Left renal pelvis (tissue), 4 donors: ENCODE measurements at places on chromosomes 1 and 21.

- no peak for DNase-seq
Measured at GRCh38 chr1:86758570-86758969, 54.2 kb downstream of the SH3GLB1 start.

DNA sequence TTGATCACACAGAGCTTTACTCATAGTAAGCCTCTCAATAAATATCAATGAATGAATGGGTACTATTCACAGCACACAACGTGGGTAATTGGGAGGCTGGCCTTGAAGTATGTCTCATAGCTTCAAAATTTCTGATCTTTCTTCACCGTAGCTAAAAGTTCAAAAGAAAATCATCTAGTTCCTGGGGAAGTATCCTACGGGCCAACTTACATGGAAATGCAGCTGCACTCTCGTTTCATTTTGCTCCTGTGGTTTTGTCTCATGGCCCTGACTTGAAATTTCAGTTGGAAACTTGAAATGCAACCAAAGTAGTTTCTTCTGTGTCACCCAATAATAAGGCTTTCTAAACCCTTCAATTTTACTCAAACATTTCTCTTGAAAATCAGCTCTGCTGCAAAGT lies 76.1 kb upstream of the CNIH3 start:
- DNase-seq, result no peak

GRCh38 chr1:107251839-107252238 lies 111.0 kb downstream of the NTNG1 start:
- no peak for DNase-seq

GRCh38 chr1:38249001-38249400 lies 202.4 kb upstream of the POU3F1 start:
- DNase-seq, result no peak

DNA sequence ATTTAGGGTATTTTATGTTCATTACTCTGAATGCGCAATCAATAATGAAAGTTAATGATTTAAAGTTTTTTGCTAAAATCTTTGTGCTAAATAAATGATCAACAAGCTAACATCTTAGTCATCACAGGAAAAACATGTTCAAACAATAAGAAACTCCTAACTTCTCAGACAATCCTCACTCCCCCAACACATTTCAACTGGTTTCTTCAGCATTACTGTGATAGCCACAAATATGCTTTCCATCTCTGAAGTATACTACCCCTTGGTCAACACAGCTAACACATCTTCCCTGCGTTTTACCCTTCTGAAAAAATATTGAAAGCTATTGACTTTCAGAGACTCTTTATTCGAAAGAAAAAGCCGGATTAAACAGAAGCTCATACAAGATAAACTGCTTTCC lies 85.8 kb downstream of the ZNF644 start:
- no peak for DNase-seq

DNA sequence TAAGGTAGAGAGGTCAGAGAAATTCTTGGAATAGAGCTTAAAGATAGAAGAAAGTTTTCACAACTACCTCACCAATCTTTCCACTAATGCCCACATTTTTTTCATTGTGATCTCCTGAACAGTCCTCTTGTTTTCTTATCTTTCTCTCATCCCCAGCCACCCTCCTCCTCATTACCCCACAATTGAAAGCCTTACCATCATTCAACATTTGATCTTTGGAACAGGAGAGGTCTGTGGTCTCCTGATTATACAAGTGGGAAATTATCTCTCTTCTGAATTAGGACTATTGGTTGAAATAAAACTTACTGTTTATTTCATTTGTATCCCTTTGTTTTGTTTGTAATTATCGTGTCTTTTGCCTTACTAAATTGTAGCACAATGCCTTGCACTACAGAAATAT lies 29.6 kb downstream of the DNAH14 start:
- no peak for DNase-seq

- DNase-seq, result no peak
Measured at GRCh38 chr1:178643831-178644230, 81.2 kb upstream of the RALGPS2 start.

DNA sequence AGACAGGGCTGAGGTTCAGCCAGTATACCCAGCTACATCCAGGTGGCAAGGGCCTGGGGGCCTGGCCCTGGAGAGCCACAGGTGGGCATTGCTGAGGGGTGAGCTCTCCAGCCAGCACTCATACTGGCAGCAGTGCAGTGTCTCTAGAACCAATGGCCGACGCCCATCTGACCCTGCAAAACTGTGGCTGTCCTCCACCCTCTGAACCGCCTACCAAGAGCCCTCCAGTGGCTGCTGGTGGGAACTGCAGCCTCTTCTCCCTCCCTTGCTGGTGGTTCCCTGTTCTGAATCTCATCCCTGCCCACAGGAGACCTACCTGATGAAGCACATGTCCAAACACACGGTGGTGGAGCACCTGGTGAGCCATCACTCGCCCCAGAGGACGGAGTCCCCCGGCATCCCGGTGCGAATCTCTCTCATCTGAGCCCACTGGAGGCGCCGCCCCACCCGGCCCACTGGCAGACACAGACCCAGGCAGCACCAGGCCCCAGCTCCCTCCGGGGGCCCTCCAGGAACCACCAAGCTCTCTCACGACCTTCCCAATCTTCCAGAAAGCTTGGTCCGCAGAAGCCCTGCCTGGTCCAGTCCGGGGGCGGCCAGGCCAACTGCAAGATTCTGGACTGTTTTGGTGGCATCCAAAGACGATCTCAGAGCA lies 22.1 kb downstream of the A3GALT2 start:
- DNase-seq, result no peak

DNA sequence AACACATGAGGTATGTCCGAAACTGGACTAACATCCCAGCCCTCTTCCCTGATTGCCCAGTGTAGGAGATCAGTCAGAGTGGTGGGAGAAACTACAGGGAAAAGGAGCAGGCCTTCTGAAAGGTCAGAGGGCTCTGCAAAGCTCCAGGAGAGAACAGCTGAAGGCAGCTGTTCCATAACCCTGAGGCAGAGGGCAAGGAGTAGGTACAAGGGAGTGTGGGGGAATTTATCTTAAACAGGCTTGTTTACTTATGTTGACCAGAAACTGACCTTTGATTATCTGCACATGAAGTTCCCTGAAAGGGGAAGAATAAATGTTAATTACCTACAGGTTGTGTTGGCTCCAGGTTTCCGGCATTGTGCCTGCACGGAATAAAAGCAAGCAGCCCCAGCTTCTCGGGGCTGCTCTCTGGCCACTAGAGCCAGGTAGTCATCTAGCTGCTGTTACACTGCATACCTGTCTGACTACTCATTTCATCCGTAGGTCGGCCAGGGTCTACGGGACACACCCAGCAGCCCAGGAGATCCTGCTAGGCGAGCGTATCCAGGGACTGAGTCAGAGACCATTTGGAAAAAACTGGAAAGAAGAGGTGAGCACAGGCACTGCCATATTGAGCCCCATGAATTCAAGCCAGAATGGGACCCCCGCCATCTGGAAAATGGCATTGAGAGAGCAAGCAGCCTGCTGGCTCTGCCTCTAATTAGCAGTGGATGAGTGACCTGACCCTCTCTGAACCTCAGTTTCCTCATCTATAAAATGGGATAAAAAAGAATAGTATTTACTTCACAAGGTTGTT lies 14.9 kb upstream of the PAQR7 start:
- no peak for DNase-seq

GRCh38 chr1:162488219-162488618 lies 9.4 kb upstream of the UHMK1 start:
- DNase-seq, result no peak

DNA sequence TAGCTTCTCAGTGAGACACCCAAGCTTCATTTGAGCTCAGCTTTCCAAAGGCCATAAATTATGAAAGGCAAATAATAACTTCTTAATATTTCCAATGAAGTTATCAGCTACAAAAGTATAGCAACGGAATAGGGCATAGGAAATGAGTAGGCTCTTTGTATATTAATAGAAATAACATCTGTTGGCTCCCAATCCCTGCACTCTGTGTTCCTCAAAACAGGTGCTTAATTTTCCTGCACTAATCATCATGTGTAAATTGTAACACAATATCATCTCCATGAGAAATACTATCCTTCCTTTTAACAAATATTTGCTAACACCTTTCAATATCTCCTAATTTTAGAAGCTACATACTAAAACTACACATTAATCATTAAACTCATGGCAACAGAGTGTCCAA lies 19.2 kb upstream of the IFI44L start:
- no peak for DNase-seq

GRCh38 chr1:112264553-112264952 lies 131.5 kb upstream of the CTTNBP2NL start:
- DNase-seq, result no peak

- no peak for DNase-seq
Measured at GRCh38 chr1:231724876-231725647, 98.5 kb downstream of the DISC1 start.

- no peak for DNase-seq
Measured at GRCh38 chr1:147635342-147635741, 35.0 kb downstream of the ACP6 start.

GRCh38 chr1:20494609-20495311 lies 8.8 kb upstream of the CAMK2N1 start:
- no peak for DNase-seq

DNA sequence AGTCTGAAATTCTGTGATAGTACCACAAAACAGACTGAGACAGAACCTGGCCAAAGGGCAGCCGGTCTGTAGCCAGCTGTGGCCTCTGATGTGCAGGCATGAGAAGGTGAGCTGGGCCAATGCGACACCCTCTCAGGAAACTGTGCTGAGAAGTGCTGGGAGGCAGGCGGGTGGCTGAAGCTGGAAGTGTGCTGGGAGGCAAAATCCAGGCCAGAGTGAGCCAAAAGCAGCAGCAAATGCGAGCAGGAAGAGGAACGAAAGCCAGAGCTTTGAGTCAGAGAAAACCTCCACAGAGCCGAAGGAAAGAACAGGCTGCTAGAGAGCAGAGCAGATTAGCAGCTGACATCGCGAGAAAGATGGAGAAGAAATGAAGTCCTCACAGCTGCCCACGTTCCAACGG lies 10.2 kb upstream of the ATP13A2 start:
- DNase-seq, result no peak

DNA sequence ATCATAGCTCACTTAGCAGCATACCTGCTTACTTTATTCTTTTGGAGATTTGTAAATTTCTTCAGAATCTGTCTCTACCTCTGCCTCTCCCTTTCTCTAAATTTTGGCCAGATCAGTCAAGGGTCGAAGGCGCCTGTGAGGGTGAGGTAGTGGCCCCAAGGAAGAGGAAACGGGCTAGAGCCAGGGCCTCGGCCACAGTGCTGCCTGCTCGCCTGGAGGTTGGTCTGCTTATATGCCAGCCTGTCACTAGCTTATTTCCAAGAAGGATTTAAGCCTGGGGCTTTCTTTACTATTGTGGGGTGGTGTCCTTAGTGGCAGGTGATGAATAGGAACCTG lies 19.6 kb downstream of the PEX14 start:
- DNase-seq, result no peak

DNA sequence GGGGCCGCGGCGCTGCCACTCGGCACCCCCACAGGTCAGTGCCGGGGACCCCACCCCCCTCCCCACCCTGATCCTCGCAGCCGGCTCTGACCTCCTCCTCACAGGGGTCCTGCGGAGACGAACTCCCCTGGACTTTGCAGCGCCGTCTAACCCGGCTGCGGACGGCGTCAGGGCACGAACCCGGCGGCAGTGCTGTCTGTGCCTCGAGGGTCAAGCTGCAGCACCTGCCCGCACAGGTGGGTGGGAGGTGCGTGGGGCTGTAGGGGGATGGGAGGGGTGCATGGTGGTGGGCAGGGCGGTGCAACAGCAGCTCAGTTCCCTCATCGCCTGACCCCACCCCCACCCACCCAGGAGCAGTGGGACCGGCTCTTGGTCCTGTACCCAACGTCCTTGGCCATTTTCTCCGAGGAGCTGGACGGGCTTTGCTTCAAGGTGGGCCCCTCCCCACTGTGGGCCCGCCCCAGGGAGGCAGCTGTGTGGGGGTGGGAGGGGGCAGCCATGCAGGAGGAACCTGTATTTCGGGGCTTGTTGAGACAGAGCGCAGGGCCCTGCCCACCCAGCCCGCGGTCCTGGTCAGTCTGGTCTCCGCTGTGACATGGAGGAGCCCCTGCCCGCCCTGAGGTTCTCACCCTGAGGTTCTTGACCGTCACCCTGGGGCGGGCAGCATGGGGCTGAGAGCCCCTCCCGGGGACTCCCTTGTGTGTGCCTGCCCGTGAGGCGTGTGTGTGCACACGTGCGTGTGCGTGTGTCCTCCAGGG lies 4.9 kb downstream of the PLEKHN1 start:
- DNase-seq, result no peak

DNA sequence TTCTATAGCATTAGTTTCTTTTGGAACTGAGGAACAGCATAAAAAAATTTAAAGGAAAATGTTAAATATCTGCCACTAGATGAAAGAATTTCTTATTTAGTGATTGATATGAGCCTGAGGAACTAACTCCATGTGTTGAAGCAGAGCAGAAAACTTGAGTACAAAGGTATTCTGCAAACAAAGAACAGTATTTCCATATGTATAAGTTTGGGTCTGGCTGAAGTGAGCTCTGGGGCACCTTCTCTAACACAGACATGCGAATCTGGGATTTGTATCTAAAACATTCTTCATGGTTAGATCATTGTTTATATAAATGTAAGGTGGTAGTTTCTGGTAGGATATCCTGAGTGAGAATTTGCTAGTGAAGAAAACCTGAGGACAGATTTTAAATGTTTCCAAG lies 123.2 kb downstream of the TYW3 start:
- DNase-seq, result no peak

- DNase-seq, result no peak
Measured at GRCh38 chr1:73674945-73675561, 522.9 kb downstream of the LRRIQ3 start.

DNA sequence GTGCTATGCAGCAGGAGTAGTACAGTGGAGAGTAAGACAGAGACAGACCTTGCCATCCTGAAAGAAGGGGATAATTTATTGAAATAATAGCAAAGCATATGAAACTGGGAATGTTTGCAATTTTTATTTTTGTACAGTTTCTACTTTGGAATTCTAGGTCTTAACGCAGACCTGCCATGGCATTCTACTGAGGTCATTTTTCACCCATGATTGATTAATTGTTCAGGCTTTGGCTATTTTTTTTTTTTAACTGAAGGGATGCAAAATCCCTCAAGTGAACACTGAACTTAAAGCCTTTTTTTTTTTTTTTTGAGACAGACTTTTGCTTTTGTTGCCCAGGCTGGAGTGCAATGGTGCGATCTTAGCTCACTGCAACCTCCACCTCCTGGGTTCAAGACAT lies 27.1 kb downstream of the MTF2 start:
- DNase-seq, result no peak

- DNase-seq, result peak; percentile 53
Measured at GRCh38 chr1:232943679-232944252, 6.6 kb upstream of the NTPCR start.

DNA sequence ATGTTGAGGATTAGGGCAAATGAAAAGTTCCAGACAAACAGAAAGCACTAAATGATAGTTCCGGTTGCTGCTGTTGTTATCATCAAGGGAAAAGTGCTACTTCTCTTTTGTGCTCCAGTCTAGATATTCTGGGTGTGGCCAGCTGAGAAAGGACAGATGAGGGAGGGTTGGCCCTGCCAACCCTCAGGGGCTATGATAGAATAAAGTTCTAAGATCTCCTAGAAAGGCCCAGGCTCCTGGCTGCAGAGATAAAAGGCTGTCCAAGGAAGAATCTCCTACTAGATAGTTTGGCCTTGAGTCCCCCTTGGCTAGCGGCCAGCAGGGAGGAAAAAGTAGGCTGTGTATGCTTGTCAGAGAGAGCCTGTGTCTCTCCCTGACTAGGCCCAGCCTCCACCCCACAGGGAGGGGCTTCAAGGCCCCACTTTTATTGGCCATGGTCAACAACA lies 31.5 kb downstream of the RIMS3 start:
- no peak for DNase-seq

GRCh38 chr1:80375662-80376061 lies 1369.1 kb upstream of the ADGRL4 start:
- DNase-seq, result no peak

GRCh38 chr1:6466751-6467150 lies 778 bp upstream of the TNFRSF25 start:
- no peak for DNase-seq

- no peak for DNase-seq
Measured at GRCh38 chr1:44677201-44677766, 2.8 kb downstream of the ARMH1 start.
